Esophagus squamous epithelium (tissue), 5 donors: ENCODE measurements at places on chromosomes 11 and 22.

DNA sequence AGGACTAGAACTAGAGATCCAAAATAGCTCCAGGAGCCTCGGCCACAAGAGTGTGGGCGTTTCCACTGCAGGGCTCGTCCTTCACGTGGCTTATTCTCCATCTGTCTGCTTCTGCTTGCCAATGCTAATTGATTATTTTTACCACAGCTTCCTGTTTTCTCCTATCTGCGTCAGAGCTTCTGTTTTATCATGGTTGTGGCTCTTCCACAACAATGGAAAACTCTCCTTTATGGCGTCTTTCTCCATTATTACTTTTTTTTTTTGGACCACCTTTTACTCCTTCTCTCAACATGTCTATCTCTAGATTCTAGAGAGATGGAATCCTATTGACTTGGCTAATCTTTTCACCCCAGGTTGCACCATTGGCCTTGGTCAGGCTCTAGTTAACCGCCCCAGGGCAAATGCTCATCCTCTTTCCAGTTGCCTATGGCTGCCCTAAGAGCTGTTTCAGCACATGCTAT lies 25.9 kb downstream of the CAT start:
- DNase-seq: no peak

- no peak for DNase-seq
Measured at GRCh38 chr22:20488946-20489345, 6.6 kb downstream of the KLHL22 start.

GRCh38 chr11:59403546-59403945 lies 22.7 kb downstream of the OR5A2 start:
- no peak for DNase-seq

- DNase-seq: no peak
Measured at GRCh38 chr11:59542142-59542810, 30.9 kb downstream of the OR4D9 start.

DNA sequence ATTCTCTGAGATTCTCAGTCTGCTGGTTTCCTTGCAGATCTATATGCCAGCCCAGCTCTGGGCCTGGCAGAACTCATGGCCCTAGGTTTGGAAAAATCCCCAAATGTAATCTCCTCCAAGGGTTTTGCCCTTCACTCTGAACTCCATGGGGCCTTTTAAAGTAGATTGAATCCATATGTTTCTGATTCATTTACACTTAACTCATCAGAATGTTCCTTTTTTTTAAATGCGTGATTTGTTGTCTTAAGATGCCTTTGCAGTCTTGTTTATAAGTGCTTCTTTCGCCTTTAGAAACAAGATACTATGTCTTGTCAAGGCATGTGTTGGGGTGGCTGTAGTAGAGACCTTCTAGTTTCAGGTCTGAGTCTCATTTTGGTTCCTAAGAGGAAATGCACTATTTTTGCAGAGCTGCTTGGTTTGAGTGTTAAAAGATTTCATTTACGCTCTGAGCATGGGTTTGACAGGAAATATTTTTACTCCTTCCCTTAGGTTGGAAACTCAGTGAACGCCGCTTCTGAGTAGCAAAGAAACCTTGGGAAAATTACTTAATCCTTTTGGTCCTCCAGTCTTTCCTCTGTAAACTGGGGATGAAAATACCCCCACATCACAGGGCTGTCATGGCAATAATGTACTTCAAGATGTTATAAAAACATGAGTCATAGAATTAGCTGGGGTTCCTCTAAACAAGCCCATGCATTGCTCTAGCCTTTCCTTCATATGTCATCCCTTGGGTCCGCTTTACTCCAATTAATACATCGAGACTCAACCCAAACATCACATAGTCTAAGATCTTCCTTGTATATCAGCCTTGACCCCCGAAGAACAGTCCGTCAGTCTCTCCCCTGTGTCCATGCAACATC lies 83.5 kb downstream of the SNX19 start:
- no peak for DNase-seq
